ENCODE measurements at places on chromosomes 2 and 18.
A peak's percentile ranks its signal among the peaks of the same experiment; 100 is the strongest.

GRCh38 chr18:44229693-44230108, 451.0 kb upstream of the SETBP1 start:
- peak; percentile 85 for DNase-seq

DNA sequence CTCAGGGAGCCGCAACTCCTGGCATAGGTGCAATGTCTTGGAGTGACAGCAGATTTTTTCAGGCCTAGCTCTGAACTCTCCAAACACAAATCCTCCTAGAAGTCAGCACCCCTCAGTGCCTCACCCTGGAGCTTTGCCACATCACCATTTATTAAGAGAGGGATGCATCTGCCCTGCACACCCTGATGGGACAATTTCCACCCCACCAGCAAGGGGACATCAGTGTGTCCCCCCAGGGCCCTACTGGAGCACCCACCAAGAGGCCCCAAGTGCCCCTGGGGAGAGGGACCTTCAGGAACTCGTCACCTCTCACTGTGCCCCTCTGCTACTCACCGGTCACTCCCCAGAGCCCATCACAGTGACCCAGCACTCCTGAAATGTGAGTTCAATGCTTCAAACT, 144.7 kb downstream of the NDUFA10 start:
- no peak for DNase-seq

DNA sequence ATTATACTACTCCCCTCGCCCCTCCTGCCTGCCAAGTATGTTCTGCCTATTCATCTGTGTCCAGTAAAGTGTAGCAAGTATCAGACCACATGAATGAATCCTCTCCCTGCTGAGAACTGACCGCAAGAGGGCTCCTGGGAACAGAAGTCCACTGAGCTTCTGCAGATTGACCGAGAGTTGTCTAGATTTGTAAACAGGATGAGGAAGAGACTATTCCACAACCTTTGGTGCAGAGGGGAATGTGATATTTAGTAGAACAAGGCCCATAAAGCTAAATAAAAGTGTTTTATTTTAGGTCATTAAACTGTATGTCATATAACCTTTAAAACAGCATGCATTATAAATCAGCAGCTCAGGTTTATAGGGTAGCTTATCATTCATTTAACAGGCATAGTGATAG, 377.0 kb downstream of the DCC start:
- DNase-seq = peak; percentile 79

DNA sequence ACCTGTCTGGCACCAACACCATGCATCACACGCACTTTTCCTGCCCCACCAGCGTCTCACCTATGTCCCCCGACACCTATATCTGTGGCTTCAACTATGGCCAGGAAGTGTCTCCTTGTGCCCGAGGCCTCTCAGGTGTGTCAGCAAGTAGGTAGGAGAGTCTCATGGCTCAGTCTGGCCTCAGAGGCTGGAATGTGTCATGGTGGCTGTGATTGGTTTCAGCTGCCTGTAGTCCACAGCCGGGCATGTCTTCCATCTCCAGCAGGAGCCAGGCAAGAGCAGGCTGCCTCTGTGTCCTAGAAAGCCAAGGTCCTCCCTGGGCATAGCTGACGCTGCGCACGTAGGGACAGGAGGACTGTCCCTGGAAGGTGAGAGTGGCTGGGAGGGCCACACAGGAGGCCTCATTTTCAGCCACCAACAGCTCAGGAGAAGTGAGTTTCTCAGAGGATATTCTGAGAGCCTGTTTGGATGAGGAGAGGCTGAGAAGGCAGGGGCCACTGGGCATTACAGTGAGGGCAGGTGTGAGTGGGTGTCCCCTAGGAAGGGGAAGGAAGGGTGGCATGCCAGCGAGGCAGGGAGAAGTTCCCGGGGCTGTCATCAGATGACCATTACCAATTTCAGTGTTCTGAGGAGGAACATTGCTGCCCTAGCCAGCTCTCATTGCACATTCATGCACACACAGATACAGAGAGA, 47.2 kb downstream of the SDC1 start:
- DNase-seq = no peak

Data from lung (tissue), 17 donors.